ENCODE measurements at places on chromosomes 1 and 21.

DNA sequence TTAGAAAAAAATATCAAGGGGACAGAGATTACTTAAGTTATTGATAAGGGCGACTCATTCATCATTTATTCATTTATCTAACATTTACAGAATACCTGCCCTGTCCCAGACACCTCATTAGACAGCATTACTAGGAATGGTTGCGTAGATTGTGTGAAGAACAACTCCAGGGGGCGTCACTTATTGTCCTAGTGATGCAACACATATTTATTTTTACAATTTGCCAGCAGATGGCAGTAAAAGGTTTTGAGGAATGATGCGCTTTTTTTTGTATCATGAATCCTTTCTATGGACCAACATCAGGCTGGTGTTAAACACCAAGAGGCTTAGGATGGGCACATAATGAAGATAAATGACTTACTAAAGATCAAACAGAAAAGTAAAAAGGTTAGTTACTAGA is 5.5 kb downstream of the NCAM2 start:
- no peak for DNase-seq

DNA sequence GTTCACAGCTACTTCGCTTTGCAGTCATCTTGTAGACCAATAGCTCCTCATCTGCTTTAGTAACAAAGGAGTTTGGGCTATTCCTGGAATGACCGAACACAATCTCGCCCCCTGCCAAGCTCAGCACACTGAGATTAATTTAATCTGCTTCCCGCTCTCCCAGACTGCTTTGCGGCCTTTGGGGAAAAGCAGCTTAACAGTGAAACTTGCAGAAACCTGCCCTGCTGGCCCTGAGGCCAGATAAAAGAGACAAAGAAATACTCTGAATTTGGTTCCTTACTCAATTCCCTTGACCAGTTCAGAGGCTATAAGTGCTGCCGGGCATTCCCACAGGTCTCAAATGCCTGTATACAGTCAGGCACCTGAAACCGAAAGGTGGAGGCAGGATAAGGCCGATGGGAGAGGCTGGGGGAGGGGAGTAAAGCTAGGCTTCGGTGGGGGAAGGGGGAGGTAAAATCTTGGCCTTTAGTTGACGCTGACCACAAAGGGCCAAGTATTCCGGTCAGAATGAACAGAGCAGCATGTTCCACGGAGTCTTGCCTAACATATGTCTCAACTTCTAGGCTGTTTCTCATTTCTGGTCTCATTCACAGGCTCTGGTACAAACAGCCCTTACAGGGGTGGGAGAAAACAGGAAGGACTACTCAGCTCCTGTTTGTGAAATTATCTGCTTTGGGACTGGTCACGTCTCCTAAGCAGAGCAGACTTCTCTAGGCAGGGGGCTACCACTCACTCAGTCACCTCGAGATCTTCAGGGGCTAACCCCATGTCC is 17.7 kb upstream of the A3GALT2 start:
- no peak for DNase-seq

DNA sequence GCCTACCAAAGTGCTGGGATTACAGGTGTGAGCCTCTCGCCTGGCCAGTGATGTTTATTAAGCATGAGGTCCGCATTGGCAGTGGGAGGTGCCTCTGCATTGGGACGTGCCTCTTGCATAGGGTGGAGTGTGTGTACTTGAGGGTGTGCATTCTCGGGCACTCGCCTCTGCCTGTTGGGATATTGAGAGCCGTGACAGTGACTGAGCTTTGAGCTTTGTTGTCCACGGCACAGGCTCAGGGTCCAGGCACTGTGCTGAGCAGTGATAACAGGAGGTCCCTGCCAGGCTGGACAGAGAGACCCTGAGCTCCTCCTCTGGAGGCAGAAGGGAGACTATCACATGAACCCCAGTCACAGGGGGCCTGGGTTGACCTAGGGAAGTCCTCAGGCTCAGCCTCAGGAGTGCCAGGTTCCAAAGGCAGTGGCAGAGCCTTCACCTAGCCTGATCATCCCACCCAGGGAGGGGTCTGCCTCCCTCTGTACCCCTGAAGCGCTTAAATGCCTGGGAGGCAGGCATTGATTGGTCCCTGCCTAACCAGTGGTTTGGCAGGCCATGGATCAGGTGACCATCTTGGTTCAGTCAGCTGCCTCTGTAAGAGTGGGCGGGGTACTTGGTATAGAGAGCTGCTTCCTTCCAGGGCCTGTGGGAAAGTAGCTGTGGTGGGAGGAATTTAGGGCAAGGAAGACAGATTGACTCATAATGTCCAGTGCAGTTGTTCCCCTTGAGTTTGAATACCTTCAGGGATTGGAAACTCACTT is 213.8 kb upstream of the TMEM51 start:
- DNase-seq: no peak

DNA sequence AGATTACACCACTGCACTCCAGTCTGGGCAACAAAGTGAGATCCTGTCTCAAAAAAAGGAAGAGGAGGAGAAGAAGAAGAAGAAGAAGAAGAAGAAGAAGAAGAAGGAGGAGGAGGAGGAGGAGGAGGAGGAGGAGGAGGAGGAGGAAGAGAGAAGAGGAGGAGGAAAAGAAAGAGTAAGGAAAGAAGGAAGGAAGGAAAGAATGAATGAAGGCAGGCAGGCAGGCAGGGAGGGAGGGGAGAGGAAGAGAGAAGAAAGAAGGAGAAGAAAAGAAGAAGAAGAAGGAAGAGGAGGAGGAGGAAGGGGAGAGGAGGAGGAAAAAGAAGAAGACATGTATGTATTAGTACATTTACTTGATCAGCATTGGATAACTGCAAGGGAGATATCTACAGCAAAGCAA is 26.7 kb downstream of the MIS18A start:
- DNase-seq: no peak

DNA sequence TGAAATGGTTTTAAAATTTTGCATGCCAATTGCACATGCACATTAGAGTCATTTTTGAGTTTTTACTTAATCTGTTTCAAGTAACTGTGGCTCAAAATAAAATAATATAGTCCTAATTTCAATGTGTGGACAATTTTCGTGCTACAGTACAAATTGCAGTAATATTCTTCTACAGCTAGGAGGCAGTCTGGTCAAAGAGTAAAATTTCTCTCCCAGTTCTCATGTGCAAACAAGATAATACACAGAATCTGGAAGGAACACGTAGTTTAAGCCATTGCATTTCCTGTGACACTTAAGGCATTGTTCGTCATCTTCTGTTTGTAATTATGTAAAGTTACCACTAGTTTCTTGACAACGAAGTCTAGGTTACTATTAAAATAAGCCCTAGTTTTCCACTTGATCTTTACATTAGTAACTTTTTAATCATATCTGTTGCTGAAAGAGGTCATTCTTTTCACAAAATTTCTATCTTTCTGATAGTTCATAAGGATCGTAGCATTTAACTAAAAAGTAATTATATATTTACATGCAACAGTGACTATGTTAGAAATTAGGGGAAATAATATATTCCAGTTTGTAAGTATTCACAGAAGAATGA is 28.9 kb downstream of the ODR4 start:
- no peak for DNase-seq

DNA sequence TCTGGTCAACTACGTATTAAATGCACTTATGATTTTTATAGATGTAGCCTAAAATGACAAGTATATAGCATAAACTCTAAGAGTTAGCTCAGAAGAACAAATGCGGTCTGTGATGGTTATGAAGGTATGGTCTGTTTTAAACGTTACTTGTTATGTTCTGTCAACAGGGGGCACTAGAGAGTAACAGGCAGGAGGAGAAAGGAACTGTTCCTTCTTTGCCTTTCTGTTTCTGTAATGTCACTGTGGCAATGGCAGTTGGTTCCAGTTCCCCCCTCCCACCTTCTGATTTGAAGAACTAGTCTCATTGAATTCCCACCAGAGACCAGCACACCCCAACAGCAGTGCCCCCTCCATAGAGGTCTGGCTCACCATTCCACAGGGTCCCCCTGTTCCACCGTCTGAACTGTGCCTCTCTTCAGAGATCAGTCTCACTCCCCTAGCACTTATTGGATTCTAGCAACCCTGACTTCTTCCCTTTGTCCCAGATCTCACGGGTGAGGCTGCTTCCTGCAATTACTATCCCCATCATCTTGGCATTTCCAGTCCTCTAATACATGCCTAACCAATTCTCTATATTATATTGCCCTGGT is 14.0 kb downstream of the KRTAP24-1 start:
- DNase-seq: no peak

GRCh38 chr1:5643360-5644107 is 348.7 kb downstream of the NPHP4 start:
- DNase-seq: no peak

Measured in NCI-H1417 treated with DMSO at 0.1 percent for 48 hours (cell line).